Subcutaneous preadipocyte (primary cell): ENCODE measurements at places on chromosomes 2 and 18. TPM values are rescaled to one million over a fixed set of nuclear protein-coding genes. Genes with fewer than 3 reads are reported as not detected.

The CTAGE1 gene
- total RNA-seq, result not detected in 2 replicates

The RGPD3 gene
- total RNA-seq, result under 0.01 and 0.20 TPM in 2 replicates

The KIAA2012 gene
- total RNA-seq, result not detected in 2 replicates

The ADAM23 gene
- total RNA-seq, result 3.1 and 3.7 TPM in 2 replicates

The UGT1A4 gene
- not detected in 2 replicates for total RNA-seq

The CHAC2 gene
- total RNA-seq, result 4.0 and 9.2 TPM in 2 replicates

The PLEK gene
- not detected in 2 replicates for total RNA-seq

The POTEI gene
- not detected in 2 replicates for total RNA-seq

The FMNL2 gene
- 38.2 and 83.5 TPM in 2 replicates for total RNA-seq

The PLCD4 gene
- total RNA-seq, result 2.2 and 2.6 TPM in 2 replicates
